Adipocyte (in vitro differentiated cells): ENCODE measurements at places on chromosomes 5 and 9.
A peak's percentile ranks its signal among the peaks of the same experiment; 100 is the strongest.

DNA sequence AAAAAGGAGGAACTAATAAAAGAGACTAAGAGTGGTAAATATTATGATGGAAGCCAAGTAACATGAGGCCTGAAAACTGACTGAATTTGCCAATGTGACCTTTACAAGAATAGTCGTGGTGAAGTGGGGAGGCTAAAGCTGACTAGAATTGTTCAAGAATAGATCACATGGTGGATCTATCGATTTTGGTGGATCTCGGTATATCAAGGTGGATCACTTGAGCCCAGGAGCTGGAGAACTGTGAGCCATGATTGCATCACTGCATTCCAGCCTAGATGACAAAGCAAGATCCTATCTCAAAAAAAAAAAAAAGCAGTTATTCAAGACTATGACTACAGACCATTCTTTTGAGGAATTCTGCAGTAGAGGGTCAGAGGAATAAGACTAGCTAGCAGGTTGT, 15.1 kb downstream of the ERMP1 start:
- DNase-seq = peak; percentile 68

GRCh38 chr9:131854334-131854733, 114.5 kb upstream of the RAPGEF1 start:
- DNase-seq = no peak

GRCh38 chr9:79237861-79238260, 333.9 kb upstream of the TLE4 start:
- DNase-seq = peak; percentile 19

GRCh38 chr9:123795336-123795735, 134.6 kb downstream of the DENND1A start:
- DNase-seq = no peak

GRCh38 chr5:34452170-34452828, 203.8 kb upstream of the RAI14 start:
- peak; percentile 41 for DNase-seq
